Panc1 (cell line): ENCODE measurements at places on chromosomes 16 and 17. TPM values are rescaled to one million over a fixed set of nuclear protein-coding genes. Genes with fewer than 3 reads are reported as not detected.

- DNase-seq: no peak
These were observed 55.8 kb downstream of the RNF213 start for GRCh38 chr17:80316431-80316830.

DNA sequence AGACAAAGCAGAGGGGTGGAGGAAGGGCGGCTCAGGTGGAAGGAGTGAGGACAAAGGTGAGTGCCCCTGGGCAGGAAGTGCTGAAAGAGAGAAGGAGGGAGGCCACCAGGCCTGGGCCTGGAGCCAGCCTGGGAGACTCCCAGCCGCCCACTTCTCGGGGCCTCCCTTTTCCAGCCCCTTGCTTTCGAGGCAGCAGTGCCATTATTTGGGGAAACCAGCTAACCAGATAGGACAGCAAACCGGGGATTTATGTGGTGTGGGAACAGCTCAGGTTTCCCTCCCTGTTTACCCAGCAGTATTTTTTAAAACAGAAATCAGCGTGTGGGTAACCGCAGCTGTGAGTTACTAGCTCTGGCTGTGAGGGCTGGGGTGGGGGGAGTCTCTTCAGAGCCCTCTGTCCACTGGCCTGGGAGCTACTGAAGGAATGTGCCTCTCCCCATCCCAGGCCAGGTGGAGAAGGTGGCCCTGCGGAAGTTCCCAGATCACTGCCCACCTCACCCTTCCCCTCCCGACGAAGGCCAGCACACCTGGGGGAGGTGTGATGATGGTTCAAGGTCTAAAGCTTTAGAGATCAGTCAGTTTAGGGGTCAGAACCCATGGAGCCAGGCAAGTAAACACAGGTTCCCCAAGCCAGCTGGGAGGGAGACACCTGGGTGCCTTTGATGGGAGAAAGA lies 8.4 kb upstream of the MEOX1 start:
- DNase-seq: no peak

DNA sequence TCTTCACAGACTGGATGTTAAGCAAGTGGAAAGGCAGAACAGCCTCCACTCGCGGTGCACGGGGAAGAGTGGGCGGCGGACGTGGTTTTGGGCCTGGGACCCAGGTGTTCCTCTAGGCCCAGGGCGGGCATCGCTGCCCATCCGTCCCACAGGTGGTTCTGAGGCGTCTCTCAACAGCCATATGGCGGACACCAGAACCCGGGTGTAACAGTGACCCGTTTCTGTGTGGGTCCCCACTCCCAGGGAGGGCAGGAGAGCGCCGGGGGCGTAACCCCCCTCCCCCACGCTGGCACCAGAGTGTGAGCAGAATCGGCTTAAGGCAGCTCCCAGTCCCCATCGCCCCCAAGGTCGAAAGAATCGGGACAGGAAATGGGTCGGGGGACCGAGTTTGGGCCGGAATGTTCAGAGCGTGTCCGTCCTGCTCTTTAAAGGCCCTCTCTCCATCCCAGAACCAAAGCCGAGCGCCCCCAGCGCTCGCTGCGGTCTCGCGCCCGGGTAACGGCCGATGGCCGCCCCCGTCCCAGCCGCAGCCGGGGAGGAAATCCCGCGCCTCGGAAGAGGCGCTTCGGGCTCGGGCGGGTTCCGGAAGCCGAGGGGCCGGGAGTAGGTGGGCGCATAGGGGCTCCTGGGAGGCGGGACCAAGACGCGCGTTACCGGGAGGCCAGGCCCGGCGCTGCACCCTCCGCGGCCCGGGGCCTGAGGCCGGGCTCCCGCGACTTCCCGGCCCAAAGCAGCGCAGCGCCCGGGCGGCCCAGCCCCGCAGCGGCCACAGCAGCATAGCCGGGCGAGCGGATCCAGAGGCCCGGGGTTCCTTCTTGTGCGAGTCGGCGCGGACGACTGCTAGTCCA lies at the start of gene TK2:
TK2 (minus strand) TSS at position 839 of the 848 bp plus-strand sequence; CDS start at position 778, 61 bp downstream.
- DNase-seq: no peak

Gene TBC1D16
- total RNA-seq: 41.6 TPM
